Activated CD4-positive, alpha-beta memory T cell treated with anti-CD3 and anti-CD28 coated beads for 36 hours (primary cell): ENCODE measurements at places on chromosomes 11 and 22. TPM values are rescaled to one million over a fixed set of nuclear protein-coding genes. Genes with fewer than 3 reads are reported as not detected.

HEPHL1 gene
- total RNA-seq, result not detected

GRIK4 gene
- total RNA-seq, result not detected

MFNG gene
- 101 TPM for total RNA-seq

TMEM191C gene
- total RNA-seq, result 0.78 TPM

EHF gene
- not detected for total RNA-seq

CDHR5 gene
- total RNA-seq, result not detected

PIH1D2 gene
- 0.36 TPM for total RNA-seq

C11orf91 gene
- total RNA-seq, result not detected

PLAAT4 gene
- 35.7 TPM for total RNA-seq

PRR5L gene
- 42.7 TPM for total RNA-seq

FAM180B gene
- total RNA-seq, result not detected

C11orf86 gene
- total RNA-seq, result not detected

OSBP2 gene
- total RNA-seq, result 2.3 TPM

APOL5 gene
- not detected for total RNA-seq

CEP126 gene
- total RNA-seq, result 1.1 TPM

STIM1 gene
- total RNA-seq, result 55.9 TPM

CARD16 gene
- 10.5 TPM for total RNA-seq

GRK3 gene
- total RNA-seq, result 7.5 TPM

SOX10 gene
- not detected for total RNA-seq

C22orf15 gene
- total RNA-seq, result 0.90 TPM

MS4A3 gene
- not detected for total RNA-seq
